ENCODE measurements at places on chromosomes 5 and 9.
A peak's percentile ranks its signal among the peaks of the same experiment; 100 is the strongest.

- DNase-seq: no peak
These were observed 121.1 kb upstream of the ASTN2 start for GRCh38 chr9:117535973-117536372.

- DNase-seq: no peak
These were observed 46.6 kb upstream of the PCA3 start for GRCh38 chr9:76717613-76718012.

GRCh38 chr9:106733828-106734380 is 129.1 kb upstream of the ZNF462 start:
- DNase-seq: no peak

- DNase-seq: no peak
These were observed 112.6 kb upstream of the ZNF608 start for GRCh38 chr5:124859027-124859426.

DNA sequence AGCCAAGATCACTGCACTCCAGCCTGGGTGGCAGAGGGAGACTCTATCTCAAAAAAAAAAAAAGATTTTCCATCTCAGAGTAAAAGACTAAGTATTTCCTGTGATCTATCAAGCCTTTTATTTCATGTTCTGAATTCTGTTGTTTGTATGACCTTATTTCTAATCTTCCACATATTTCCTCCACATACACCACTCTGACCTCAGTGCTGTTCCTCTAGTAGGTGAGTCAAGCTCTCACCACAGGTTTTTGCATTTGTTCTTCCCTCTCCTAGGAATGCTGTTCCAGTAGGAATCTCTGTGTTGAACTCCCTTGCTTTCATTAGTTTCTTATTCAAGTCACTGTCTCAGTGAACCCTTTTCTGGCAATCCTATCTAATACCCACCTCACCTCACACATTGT is 68.1 kb downstream of the INVS start:
- no peak for DNase-seq

- DNase-seq: no peak
These were observed 155.5 kb downstream of the PALM2AKAP2 start for GRCh38 chr9:109935406-109936087.

- no peak for DNase-seq
These were observed 83.5 kb downstream of the SLC1A1 start for GRCh38 chr9:4573634-4574389.

GRCh38 chr5:143245929-143246561 is 157.4 kb downstream of the NR3C1 start:
- DNase-seq: peak; percentile 98

- DNase-seq: no peak
These were observed 22.7 kb upstream of the PRLR start for GRCh38 chr5:35252963-35253362.

GRCh38 chr9:88076286-88077070 is 61.8 kb downstream of the SPATA31C2 start:
- DNase-seq: peak; percentile 68

DNA sequence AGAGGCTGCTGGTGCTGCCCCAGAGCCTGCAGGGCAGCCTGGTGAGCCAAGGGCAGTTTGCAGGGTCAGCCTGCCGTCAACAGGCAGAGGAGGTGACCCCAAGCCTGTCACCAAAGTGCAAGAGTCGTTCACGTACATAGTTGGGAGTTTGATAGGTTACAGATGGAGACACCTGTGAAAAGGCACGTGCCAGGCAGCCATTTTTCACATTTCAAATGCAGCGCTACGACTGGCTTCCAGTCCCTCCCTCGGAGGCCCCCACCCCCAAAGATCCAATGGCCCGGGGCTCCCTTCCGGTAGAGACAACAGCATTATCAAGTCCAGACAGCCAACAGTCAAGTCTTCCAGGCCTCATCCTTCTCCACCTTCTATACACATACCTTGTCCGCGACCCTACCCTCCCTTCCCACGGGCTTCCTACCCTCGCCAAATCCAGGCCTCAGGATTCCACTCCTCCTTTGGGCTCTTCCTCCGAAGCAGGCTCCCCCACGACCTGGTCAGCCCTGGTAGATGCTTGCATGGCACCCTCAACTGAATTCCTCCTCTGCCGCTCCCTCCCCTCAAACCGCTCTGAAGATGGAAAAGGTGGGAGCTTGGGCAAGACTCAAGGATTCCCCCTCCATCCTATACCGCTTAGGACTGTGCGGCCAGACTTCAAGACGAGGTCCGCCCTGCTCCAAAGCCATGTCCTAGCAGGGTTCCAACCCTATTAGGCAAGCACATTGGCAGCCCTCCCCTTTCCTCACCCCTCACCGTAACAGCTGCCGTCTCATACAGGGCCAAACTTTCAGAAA is 13.2 kb downstream of the HNRNPH1 start:
- DNase-seq: no peak

DNA sequence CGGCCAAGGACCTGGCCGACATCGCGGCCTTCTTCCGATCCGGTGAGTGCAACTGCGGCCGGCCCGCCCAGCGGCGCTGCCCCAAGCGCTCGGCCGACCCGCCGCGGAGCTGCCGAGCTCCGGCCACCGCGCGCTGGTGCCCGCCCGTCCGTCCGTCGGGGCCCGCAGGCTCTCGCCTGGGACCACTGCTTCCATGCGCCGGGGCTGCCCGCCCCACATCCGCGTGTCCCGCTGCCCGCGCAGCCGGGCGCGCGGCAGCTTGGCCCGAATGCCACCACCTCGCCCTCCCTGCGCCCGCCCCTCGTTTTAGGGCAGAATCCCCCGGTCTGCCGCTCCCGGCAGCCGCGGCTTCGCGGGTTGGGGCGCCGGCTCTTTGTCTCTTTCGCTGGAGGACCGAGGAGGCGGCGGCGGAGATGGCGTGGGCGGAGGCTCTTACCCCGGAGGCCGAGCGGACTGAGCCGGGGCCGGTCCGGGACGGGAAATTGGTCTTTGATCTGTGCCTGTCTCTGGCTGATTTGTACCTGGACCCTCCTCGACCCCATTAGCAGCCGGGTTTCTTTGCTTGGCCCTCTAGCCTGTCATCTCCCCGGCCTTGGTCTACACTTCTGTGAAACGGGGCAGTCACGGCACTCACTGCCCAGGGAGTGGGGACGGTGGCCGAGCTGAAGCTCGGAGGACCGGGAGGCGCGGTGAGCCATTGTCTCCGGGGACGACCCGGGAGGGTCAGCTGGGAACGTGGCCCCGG is 871 bp downstream of the TRIO start:
- no peak for DNase-seq

GRCh38 chr9:73230251-73230650 is 78.6 kb downstream of the ANXA1 start:
- no peak for DNase-seq

- DNase-seq: no peak
These were observed 456.0 kb downstream of the RAB3C start for GRCh38 chr5:59038798-59039295.

GRCh38 chr5:177370488-177371119 is 12.9 kb downstream of the RGS14 start:
- DNase-seq: no peak

GRCh38 chr9:13291718-13292117 is 12.2 kb upstream of the MPDZ start:
- no peak for DNase-seq

DNA sequence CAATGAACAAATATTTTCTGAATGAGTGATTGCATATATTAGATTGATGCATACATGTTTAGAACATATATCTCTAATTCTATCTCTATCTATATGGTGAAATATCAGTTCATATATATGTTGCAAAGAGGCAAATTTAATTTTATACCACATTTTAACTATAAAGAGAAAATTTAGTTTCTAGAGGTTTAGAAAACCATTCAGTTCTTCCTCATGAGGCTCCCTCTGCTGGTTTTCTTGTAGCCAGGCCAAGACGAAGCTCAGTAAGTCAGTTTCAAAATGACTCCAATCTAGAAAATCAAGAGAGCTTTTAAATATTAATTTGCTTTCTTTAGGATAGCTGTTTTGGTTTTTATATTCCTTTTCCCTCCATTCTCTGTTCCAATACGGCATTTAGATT is 312.1 kb downstream of the TMEM232 start:
- DNase-seq: no peak

DNA sequence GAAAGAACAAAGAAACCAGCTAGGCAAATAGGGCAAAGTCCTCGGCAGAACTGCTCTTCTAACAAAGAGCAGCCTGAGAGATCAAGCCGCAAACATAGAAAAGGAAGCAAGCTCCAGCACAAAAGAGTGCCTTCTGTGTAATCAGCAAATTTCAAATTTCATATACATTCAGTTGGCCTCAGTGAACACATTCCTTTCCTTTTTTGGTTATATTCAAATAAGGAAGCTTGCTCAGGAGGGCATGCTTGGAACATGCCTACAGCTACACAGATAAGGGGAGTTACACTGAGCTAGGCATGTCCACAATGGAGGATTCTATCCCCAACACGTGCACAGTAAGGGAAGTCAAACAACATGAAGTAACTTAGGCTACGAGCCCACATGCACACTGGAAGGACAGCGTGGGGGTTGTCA is 23.4 kb downstream of the IL33 start:
- DNase-seq: no peak

DNA sequence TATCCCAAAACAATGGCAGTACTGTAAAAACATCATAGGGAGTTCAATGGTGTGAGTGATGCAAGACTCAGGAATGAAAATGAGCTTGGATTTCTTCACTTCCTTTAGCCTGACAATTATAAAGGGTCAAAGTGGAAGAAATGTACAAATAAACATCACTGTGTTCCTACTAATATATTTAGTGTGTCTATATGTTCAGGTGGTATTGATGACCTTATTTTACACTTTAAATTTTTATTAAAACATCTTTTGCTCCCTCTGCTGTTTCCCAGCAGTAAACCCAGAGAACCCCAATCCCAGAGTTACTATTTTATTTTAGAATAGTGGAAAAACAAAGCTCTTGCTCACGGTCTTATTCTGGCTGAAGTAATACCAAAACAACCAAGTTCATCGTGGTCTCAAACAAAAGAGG is 2.0 kb downstream of the LOX start:
- DNase-seq: no peak

DNA sequence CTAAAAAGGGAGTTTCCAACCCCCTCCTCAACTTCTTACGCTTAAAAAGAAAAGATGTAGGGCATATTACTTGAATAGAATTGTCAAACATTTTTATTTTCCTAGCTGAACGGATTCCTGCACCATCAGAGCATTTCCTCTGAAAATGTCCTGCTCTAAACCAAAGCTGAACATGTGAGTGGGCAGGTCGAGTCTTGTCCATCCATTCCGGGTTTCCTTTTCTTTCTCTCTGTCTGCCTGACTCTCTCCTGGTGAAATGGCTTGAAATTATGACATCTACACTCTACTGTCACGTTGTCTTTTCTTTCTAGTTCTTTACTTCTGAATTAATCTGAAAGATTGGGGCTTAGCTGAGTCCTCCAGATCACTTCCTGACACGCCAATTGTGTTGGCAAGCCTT is 39.2 kb upstream of the PTPN3 start:
- DNase-seq: no peak

DNA sequence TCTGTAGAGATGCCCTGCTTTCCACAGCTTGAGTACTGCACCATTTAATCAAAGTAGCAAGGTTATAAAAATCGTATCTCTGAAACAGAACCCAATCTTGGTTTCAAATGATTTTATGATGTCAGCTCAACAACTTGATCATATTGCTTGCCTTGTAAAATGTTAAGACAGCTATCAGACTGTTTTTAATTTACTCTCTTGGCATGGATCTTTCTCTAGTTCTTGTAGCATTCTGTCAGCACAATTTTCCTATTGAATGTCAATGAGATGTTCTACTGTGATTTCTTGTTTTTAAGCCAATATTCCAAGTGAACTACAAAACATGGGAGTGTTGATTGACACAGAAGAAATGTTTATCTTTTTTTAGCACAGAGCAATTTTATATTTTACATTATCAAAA is 313.4 kb downstream of the CDH12 start:
- no peak for DNase-seq

- no peak for DNase-seq
These were observed 53.0 kb upstream of the ZNF622 start for GRCh38 chr5:16518606-16519005.

- no peak for DNase-seq
These were observed 23.4 kb downstream of the UBLCP1 start for GRCh38 chr5:159286420-159287035.

DNA sequence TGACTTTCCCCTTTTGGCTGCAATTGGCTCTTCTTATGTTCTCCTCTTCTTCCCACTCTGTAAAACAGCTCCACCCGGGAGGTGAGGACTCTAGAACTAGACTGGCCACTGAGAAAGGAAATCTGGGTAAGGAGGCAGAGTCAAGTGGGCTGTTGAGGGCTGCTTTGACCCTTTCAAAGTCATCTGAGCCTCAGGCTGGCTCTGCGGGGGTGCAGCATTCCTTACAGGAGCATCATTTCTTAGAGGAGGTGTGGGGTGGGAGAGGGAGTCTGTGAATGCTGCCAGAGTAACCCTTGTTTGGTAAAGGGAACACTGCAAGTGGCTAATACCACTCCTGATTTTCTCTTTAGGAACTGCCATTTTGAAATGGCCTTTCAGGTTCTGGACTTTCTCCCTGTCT is 377.7 kb upstream of the SMARCA2 start:
- no peak for DNase-seq

GRCh38 chr5:122715095-122715494 is 59.8 kb upstream of the SNX2 start:
- DNase-seq: no peak

DNA sequence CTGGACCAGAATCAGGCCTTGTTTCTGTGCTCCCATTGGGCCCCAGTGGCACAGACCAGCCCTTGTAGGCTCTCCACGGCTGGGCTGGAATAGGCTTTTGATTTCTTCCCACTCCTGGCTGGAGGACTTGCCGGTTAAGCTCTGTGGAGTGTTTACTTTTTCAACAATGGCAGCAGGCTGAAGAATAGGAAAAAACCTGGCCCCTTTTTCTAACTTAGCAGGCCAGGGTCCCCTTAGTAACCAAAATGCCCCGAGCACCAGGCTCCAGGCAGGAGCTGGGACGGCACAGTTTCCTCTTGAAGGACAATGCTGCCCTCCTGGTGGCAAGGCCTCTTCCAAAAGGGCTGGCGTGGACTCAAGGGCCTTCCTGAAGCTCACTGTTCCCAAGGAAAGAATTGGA is 230.3 kb downstream of the CRB2 start:
- DNase-seq: no peak

DNA sequence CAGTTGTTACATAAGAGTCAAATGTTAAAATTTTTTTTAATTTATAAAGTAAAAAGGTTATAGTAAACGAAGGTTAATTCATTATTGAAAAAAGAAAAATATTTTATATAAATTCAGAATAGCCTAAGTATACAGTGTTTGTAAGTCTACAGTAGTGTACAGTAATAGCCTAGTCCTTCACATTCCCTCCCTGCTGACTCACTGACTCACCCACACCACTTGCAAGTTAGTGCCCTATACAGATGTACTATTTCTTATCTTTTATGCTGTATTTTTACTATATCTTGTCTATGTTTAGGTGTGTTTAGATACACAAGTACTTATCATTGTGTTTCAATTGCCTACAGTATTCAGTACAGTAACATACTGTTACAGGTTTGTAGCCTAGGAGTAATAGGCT is 57.6 kb downstream of the MAMDC2 start:
- DNase-seq: no peak

Measured in SHP77 treated with DMSO at 0.1 percent for 48 hours (cell line).